Stimulated activated naive CD8-positive, alpha-beta T cell treated with anti-CD3 and anti-CD28 coated beads, Interleukin-15, Interleukin-2, amounts not matched to agents 100 U/mL and 50 U/mL, for 24 hours (primary cell): ENCODE measurements at places on chromosomes 12 and 14.
A peak's percentile ranks its signal among the peaks of the same experiment; 100 is the strongest.

GRCh38 chr14:64958743-64959142 lies 13.4 kb downstream of the RAB15 start:
- no peak for DNase-seq

GRCh38 chr12:3698218-3698974 lies 54.5 kb downstream of the CRACR2A start:
- no peak for DNase-seq

GRCh38 chr14:40599725-40600124 lies 1007.0 kb upstream of the LRFN5 start:
- no peak for DNase-seq

DNA sequence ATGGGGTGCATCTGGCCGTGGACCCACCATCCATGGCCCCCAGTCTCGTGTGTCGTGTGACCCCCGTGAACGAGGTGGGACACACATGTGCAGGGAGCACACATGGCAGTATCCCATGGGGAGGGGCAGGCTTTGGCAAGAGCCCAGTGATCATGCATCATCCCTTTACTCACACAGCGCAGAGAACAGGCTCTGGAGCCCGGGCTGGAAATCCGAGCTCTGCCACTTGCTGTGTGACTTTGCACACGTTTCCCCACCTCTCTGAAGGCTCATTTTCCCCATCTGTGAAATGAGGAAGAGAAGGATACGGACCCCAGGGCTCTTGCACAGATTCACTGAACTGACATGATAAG lies 119.9 kb downstream of the PHETA1 start:
- no peak for DNase-seq

DNA sequence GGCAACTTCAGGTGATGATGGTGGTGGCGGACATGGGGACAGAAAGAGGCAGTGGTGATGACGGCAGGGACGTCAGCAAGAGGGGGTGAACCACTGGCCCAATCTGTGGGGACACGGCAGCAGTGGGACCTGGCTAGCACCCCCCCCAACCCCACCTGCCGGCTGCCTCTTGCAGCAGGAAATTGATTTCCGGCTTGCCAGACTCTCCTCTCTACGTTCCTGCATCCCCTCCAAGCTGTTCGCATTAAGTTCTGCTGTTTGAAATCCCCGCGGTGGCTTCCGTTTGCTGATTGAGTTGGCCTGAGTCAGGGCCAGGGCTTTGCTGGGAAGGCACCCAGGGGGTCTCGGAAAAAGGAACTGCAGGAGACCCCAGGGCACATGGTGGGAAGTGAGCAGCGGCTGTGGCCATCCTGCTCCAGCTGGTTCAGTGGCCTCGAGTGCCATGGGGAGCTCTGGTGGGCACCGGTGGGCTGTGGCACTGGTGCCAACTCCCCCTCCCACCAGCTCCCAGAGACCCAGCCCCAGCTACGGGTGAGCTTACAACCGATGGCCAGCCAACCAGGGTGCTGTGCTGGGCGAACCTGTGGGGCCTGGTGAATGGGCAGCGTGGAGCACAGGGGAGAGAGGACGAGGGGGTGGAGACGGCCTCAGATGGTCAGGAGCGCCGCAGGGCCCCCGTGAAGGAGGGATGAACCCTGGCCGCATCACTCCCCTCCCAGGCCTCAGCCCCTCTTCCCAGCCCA lies 14.6 kb upstream of the NUDT14 start:
- DNase-seq, result no peak

GRCh38 chr12:132593938-132594358 lies 16.4 kb downstream of the LRCOL1 start:
- DNase-seq, result peak; percentile 29

GRCh38 chr12:118061873-118062843 lies 1.2 kb upstream of the WSB2 start:
- DNase-seq, result peak; percentile 32

DNA sequence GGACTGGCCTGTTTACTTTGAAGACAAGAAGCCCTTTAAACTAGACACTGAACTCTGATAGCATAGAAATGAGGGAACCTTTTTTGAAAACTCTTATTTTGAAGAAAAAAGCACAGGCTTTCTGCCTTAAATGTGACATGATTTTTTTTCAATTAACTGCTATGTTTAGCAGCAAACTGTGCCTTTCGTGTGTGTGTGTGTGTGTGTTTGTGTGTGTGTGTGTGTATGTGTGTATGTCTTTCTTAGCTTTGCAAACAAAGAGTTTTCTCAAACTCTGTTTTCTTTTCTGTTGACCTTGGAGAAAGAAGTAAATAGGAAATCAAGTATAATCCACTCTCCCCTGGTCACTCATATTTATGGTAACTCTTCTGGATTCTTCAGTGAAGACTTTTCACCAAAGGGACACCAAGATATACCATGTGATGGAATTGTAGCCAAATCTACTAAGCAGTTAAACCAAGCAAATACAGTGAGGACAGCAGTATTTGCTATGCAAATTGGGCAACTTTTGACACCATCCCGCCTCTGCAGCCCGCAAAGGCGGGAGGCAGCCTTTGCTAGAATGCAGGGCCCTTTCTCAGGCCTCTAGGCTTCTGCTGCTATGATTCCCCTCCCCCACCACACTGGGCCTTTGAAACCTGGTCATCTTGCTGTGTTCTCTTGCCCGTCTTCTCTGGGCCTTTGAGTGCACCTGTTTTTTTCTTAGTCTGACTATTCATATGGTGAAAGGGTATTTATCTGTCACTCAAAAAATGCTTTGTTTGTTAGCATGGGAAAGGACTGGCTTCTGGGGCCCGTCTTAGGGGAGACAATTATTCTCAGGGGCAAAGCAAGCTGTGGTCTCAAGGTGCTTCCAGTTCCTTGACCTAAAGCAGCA lies 107.9 kb downstream of the MYRFL start:
- no peak for DNase-seq

GRCh38 chr12:17971850-17972249 lies 118.1 kb downstream of the RERGL start:
- DNase-seq, result no peak

GRCh38 chr12:5375547-5376295 lies 56.2 kb upstream of the NTF3 start:
- no peak for DNase-seq

- DNase-seq, result no peak
Observed at GRCh38 chr12:62525271-62525670, 58.6 kb downstream of the MON2 start.

DNA sequence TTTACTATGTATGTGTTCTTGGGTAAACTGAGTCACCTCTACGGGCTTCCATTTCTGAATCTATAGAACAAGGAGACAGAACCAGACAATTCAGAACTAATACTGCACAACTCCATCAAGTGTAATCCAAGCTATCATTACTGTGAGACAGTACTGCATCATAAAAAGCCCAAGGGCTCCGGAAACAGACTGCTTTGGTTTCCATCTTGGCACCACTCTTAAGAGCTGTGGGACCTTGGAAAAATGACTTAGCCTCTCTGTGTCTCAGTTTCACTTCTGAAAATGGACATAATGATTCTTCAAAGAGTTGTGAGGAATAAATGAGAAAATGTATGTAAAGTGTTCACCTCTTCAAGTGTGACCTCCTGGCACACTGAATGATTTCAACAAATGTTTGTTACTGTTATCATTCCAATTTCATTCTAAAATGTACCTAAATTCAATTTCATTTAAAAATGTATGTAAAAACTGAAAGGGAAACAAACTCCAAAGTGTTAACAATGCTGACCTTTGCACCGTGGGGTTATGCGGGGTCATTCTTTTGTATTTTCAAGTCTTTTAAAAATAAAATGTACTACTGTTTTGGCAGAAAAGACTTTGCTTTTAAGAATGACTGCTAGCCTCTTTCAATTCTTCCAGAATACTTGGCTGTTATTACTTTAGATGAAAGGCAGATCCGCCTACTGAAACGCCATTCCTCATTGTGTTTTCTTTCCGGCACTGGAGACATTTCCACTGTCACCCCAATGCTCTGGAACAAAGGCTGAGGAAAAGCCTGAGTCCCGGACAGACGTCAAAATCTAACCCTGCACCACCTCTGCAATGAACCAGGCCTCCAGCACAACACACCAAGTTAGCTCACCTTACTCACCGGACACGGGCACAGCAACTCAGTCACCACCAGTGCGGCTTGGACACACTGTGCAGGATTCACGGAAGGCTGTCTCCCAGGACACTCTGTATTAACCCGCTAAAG lies 62.8 kb downstream of the TMCC3 start:
- DNase-seq, result no peak

DNA sequence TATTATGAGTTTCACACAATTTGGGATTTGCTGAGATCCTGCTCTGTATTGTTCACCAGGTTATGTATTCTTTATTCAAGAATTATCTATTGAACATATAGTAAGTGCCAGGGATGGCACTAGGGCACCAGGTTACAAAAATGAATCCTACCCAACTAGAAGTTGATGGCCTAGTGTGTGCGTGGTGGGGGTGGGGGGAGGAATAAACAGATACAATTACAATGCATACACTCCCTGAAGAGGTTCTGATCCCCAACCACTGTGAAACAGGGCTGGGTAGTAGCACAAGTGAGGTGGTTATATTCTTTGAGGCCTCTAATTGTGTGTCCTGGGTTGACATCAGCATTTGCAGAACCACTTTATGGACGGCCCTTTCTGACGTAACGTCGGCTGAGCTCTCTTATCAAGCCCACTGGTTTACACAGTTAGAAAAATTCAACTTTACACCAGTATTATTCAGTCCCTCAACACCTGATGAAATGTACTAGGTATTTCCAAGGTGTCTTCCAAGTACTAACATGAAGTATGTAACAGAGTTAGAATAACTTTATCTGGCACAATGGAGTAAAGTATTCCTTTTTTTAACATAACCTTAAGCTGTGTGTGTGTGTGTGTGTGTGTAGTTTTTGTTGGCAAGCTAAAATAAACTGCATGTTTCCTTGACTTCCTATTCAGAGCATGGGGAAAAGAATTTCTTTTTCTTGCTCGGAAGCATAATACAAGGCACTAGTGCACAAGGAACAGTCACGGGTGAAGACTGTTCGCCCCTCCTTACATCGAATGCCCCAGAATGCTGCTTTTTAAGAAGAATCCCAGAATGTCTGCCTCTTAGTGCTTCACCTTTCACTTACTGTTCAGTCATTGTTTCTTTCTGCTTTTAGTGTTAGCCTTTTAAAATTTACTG lies 8.1 kb upstream of the GLRX5 start:
- DNase-seq, result no peak

DNA sequence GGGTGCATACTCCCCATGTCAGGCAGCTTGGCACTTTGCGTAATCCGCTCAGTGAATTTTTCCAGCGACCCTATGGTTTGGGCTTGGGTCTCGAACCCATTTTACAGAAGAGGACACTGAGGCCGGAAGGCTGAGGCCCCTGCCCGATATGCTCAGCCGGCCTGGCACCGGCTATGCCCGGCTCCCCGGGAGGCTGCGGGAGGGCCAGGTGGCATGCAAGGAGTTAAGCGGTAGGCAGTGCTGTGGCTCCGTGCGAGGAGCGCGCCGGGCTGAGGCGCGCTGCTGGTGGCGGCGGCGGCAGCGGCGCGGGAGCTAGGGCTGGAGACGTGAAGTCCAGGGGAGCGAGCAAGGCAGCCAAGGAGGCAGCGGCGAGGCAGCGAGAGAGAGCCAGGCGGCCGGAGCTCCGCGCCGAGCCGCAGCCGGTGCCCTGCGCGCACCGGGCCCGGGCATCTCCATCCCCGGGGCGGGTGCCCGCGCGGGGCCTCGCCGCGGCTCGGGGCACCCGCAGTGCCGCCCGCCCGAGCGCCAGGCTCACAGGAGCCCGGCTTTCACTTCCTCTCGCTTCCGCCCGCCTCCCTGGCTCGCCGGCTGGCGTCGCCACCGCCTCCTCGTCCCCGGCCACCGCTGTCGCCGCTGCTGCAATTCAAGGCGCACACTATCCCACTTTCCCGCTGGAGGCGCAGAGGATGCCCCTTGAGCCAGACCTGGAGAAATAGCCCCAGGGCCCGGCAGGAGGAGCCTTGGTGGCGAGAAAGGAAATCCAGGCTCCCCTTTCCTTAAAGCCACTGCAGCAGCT lies at the start of gene WSCD2:
TSS of gene WSCD2 (plus strand) at position 272 of the 796 bp plus-strand sequence. CDS start 66,545 bp downstream, outside the sequence.
- peak; percentile 11 for DNase-seq

DNA sequence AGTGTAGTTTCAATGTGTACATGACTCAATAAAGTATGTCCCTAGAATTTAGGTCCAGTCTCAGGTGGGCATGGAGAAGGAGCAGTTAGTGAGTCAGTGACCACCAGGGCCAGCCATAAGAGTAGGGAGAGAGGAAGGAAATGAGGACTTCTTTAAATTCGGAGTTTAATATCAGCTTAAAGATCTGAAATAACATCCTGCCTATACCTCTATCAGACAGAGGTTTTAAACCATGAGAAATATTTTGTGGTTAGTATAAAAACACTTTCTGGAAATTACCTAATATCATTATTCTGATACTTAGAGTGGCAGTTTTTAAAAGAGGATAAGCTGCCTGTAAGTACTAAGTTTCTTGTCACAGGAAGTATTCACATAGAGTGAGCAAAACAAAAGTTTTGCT lies 61.7 kb upstream of the ST8SIA1 start:
- no peak for DNase-seq

- DNase-seq, result no peak
Observed at GRCh38 chr12:80912901-80913770, 24.6 kb downstream of the LIN7A start.
